Keratinocyte (primary cell): ENCODE measurements at places on chromosomes 7 and 10. TPM values are rescaled to one million over a fixed set of nuclear protein-coding genes. Genes with fewer than 3 reads are reported as not detected.

The NUTM2A gene
- polyA plus RNA-seq: 0.13 to 0.63 TPM (median 0.22 TPM) in 3 replicates

The CTTNBP2 gene
- polyA plus RNA-seq: 0.55 to 1.3 TPM (median 0.63 TPM) in 3 replicates

GRCh38 chr7:95365151-95365550 lies 31.0 kb downstream of the PON3 start:
- no peak overlapping the region for H3K4me3 ChIP-seq
- H3K36me3 ChIP-seq: no peaks in the 10 kb centered on the region
- no peak overlapping the region for H3K27ac ChIP-seq
- DNase-seq: no peak

GRCh38 chr10:86979977-86980448 lies 11.7 kb downstream of the ADIRF start:
- H3K27me3 ChIP-seq: no peaks in the 10 kb centered on the region
- no peaks in the 10 kb centered on the region for H3K36me3 ChIP-seq
- H3K27ac ChIP-seq: no peak overlapping the region

- DNase-seq: no peak
- no peaks in the 10 kb centered on the region for H3K36me3 ChIP-seq
- H3K27ac ChIP-seq: no peak overlapping the region
- no peaks in the 10 kb centered on the region for H3K27me3 ChIP-seq
Observed at GRCh38 chr7:33754933-33755928, 150.1 kb upstream of the BMPER start.

The ZNF804B gene
- polyA plus RNA-seq: not detected in 3 replicates

DNA sequence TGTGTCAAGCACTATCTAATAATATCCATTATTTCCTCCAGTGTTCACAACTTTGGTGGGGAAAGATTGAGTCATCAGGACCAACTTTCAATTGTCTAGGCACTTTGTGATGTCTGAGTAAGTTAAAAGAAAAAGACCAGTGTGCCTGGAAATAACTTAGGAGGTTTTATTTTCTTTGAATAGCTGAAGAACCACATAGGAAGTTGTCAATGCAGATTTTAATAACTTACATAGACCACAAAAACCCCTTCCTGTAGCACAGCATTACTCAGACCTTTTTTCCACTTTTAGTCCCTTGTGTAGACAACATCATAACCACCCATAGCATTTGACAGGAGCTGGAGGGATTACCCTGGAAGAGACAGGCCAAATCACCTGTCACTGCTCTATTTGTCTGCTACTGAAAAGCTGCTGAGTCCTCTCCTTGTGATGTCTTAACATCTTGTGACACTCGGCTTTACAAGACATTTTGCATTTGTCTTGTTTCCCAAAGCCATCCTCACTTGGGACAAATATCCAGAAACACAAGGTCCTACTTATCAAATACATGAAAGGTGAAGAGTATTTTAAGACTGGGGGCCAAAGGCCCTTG lies 241.5 kb upstream of the PTER start:
- DNase-seq: no peak
- no peaks in the 10 kb centered on the region for H3K27me3 ChIP-seq
- no peak overlapping the region for H3K4me3 ChIP-seq
- H3K27ac ChIP-seq: no peak overlapping the region

DNA sequence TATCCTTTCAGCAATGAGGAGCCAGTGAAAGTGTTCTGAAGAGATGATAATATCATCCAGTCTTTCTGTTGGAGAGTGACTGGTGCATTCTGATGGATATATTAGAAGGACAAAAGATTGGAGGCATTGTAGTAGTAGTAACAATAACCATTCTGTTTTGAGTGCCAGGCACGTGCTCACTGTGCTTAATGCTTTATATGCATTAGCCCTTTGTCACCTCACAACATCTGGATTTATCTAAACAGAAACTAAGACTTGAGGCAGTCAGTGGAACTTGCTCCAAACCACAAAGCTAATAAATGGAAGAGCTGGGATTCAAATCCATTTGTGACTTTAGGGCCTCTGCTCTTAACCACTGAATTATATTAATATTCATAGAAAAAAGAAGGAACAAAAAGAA lies 84.5 kb upstream of the OIT3 start:
- no peaks in the 10 kb centered on the region for H3K36me3 ChIP-seq
- no peaks in the 10 kb centered on the region for H3K27me3 ChIP-seq
- no peak for DNase-seq
- no peak overlapping the region for H3K27ac ChIP-seq
- peaks cover 21% of the 10 kb centered on the region for H3K4me1 ChIP-seq
- no peak overlapping the region for H3K4me3 ChIP-seq
